Myocyte (in vitro differentiated cells): ENCODE measurements at places on chromosomes 12 and 14. TPM values are rescaled to one million over a fixed set of nuclear protein-coding genes. Genes with fewer than 3 reads are reported as not detected.

KRT4 gene
- not detected in 2 replicates for total RNA-seq

DNA sequence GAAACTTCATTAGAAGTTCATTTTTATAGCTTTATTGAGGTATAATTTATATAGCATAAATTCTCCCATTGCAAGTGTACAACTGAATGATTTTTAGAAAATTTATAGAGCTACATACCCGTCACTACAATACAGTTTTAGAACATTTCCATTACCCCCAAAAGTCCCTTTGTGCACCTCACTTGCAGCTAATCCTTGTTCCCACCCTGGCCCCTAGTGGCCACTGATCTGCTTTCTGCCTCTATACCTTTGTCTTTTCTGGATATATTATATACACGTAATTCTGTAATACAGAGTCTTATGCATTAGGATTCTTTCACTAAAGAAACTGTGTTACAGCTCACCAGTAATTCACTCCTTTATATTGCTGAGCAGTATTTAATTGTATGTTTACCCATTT is 145.1 kb upstream of the DIO2 start:
- DNase-seq = peak; percentile 14

SLC41A2 gene
- 8.9 and 9.7 TPM in 2 replicates for total RNA-seq

GRCh38 chr14:52741865-52742264 is 11.9 kb downstream of the STYX start:
- DNase-seq = no peak

ACOT6 gene
- total RNA-seq = not detected in 2 replicates
